ENCODE measurements at places on chromosomes 5 and 9. TPM values are rescaled to one million over a fixed set of nuclear protein-coding genes. Genes with fewer than 3 reads are reported as not detected.

LCN6 gene
- total RNA-seq: not detected

IGFBPL1 gene
- not detected for total RNA-seq

PCDHA9 gene
- not detected for total RNA-seq

SMIM33 gene
- total RNA-seq: not detected

- no peak for DNase-seq
- H3K27me3 ChIP-seq: no peaks in the 10 kb centered on the region
- no peak overlapping the region for H3K4me3 ChIP-seq
- H3K36me3 ChIP-seq: no peaks in the 10 kb centered on the region
Observed at GRCh38 chr5:142290577-142291299, 34.1 kb downstream of the SPRY4 start.

SPATA31D4 gene
- total RNA-seq: not detected

DNA sequence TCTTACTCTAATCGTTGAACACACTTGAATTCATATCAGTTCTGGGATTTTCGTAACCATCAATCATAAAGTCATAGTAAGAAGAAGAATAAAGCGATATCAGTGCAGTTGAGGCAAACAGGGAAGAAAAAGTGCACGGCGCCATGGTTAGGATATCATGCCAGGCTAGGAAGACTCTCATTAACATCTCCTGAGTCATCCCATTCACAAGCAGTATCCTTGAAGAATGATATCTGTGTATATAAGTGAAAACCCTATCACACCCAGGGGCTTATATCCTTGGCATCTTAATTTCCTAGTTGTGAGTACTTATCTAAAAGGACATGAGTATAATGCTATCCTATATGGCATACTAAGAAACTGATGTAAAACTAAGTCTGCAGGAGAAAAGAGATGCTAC, 38.6 kb downstream of the NFIB start:
- H3K4me1 ChIP-seq: no peaks in the 10 kb centered on the region
- H3K27ac ChIP-seq: no peak overlapping the region
- DNase-seq: no peak
- no peak overlapping the region for H3K4me3 ChIP-seq
- no peaks in the 10 kb centered on the region for H3K27me3 ChIP-seq

DNA sequence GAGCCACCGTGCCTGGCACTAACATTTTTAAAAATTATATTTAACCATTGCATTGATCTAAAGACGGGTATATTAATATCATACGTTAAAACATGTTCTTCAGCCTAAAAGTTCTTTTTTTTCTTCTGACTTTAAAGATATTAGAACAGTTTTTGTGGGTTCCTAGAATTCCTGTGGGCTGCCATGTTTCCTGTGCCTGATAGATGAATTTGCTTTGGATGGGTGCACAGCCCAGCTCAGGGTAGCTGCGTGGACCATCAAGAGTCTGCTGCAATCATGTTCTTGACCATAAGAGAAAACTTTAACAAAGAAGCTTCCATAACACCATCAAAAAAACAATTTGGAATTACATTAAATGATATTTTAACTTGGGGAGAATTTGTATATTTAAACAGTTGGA, 2.4 kb upstream of the LAMC3 start:
- H3K27ac ChIP-seq: no peak overlapping the region
- H3K36me3 ChIP-seq: no peaks in the 10 kb centered on the region
- H3K27me3 ChIP-seq: peaks cover 60% of the 10 kb centered on the region
- no peak for DNase-seq
- peaks cover under 1% of the 10 kb centered on the region for H3K4me1 ChIP-seq
- no peak overlapping the region for H3K4me3 ChIP-seq

DNA sequence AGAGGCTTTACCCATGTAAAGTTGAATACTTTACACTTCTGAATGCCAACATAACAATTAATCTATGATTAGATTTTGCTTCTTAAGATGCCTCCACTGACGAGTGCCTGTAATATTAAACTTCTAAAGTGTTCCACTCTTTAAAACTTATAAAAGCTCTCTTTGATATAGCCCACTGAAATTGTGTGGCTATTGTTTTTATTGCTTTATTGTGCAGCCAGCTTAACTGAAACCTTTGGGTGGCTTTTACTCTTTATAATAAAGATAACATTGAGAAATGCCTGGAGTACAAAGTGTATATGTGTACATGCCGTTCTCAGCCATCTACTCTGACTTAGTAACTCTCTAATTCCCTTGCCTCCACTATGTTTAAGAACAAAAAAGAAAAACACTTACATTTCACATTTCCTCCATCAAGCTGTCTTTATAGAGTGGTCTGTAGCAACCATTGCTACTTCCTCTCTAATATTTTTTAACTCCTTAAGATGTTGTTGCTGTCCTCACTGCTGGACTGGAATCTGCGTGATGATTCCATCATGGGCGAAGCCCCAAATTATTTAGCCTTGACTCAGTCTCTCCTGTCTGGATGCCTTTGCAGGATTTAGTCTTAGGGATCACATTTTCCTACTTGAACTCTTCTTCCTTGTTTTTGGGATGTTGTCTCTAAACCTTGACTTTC, 9.1 kb downstream of the PIK3R1 start:
- no peaks in the 10 kb centered on the region for H3K36me3 ChIP-seq
- no peak for DNase-seq
- H3K27ac ChIP-seq: no peak overlapping the region
- peaks cover 3% of the 10 kb centered on the region for H3K27me3 ChIP-seq

- H3K36me3 ChIP-seq: no peaks in the 10 kb centered on the region
- H3K27ac ChIP-seq: no peak overlapping the region
- no peak for DNase-seq
- peaks cover 14% of the 10 kb centered on the region for H3K4me1 ChIP-seq
Observed at GRCh38 chr5:1064383-1065142, 47.3 kb downstream of the SLC12A7 start.

- no peak overlapping the region for H3K27ac ChIP-seq
- H3K36me3 ChIP-seq: no peaks in the 10 kb centered on the region
- H3K27me3 ChIP-seq: peaks cover 7% of the 10 kb centered on the region
- no peak for DNase-seq
Observed at GRCh38 chr9:116154976-116155697, 1.5 kb downstream of the PAPPA start.

- H3K4me1 ChIP-seq: no peaks in the 10 kb centered on the region
- H3K36me3 ChIP-seq: no peaks in the 10 kb centered on the region
- no peak for DNase-seq
Observed at GRCh38 chr9:9257999-9258498, 1354.8 kb downstream of the PTPRD start.

- no peaks in the 10 kb centered on the region for H3K36me3 ChIP-seq
- no peaks in the 10 kb centered on the region for H3K4me1 ChIP-seq
- H3K27me3 ChIP-seq: no peaks in the 10 kb centered on the region
- no peak for DNase-seq
- no peak overlapping the region for H3K27ac ChIP-seq
Observed at GRCh38 chr5:135008981-135009735, 24.9 kb downstream of the PITX1 start.

GRCh38 chr9:83469722-83470121, 68.5 kb downstream of the FRMD3 start:
- no peaks in the 10 kb centered on the region for H3K36me3 ChIP-seq

Data from K562 (cell line).